ENCODE measurements at places on chromosomes 6 and 20. TPM values are rescaled to one million over a fixed set of nuclear protein-coding genes. Genes with fewer than 3 reads are reported as not detected.

DNA sequence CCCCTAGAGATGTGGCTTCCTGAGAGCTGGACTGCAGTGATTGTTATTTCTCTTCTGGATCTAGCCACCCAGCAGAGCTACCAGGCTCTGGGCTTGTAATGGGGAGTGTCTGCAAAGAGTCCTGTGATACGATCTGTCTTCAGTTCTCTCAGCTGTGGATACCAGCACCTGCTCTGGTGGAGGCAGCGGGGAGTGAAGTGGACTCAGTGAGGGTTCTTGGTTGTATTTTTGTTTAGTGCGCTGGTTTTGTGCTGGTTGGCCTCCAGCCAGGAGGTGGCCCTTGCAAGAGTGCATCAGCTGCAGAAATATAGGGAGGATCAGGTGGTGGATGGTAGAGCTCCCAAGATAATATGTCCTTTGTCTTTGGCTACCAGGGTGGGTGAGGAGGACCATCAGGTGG lies 33.7 kb downstream of the PAX1 start:
- no peak for DNase-seq

DNA sequence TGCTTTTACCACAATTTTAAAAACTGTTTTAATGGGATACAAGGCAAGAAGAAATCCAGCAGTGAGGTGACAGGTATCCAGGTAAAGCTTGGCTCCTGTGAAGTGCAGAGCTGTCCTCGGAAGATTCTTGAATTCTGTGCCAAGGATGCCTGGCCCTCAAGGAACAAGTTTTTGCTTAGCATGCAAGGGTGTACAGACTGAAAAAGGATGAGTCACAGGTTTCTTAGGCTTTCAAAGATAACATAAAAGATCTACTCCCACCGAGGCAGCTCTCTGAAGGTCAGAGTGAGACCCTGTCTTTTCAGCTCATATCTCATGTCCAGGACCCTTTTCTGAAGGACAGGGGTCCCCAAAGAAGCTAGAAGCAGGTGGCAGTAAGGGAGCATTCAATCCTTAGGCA lies 83.3 kb downstream of the CHD6 start:
- no peak for DNase-seq

DNA sequence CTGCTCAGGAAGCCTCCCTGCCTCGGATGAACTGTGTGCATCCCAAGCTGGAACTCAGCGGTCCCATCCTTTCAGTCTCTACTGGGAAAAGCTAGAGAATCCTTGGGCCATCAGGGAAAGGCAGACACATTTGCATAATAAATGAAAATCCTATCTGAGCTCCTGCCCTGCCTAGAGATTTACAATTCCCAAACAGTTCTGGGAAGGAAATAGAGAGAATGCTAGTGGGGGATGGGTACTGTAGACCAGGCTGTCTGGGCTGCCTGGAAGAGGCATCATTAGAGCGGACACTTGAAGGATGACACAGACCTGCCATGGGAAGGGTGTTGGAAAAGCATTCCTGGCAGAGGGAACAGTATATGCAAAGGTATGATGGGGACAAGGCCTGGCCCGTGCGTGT lies 44.3 kb downstream of the TFAP2C start:
- DNase-seq, result no peak

- peak; percentile 89 for DNase-seq
These were observed 142.6 kb downstream of the MRPL14 start for GRCh38 chr6:43984442-43985321.

DNA sequence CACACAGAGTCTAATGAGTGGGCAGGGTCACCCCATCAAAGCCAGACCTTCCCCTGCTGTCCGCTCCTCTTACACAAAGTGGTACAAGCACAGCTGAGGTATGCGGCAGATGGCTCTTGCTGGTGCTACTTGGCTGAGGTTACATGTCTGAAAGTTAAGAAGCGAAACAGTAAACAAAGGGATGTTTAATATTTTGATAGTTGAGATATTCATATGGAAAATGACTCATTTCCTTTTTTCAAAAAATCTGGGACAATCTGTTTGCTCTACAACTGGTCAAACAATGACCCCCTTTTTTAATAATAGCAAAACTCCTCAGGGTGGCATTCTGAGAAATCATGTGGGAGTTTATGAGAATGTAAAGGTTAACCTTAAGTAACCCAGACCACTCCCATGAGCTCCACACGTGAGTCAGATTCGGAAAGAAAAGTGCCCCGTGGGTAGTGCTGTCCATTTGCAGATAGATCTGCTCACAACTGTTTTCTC lies 245.3 kb downstream of the TBXT start:
- no peak for DNase-seq

- no peak for DNase-seq
These were observed 73.8 kb upstream of the CD93 start for GRCh38 chr20:23159947-23160318.

DNA sequence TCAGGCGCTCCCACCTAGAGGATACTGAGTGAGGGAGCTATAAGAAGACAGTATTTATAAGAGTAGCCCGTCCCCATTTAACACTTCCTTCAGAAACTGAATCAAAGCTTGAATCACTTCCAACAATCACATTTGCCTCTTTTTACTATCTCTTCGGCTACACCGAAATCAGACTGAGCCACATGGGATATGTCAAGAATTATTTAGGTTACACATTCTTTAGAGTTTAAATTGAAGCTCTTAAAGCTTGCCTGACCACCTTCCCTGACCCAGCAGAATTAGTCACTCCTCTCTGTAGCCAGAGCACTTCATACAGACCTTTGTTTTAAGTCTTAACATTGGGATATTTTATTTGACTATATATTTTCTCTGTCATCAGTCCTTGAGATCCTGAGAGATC lies 163.7 kb downstream of the MAFB start:
- DNase-seq, result no peak

Gene PSORS1C2
- total RNA-seq, result not detected

Gene MAPK13
- 10.1 TPM for total RNA-seq

Gene KIF16B
- 17.5 TPM for total RNA-seq

Gene SLC17A2
- total RNA-seq, result not detected

All from posterior vena cava (tissue), 2 donors.